ENCODE measurements at places on chromosomes 7 and 10.
A peak's percentile ranks its signal among the peaks of the same experiment; 100 is the strongest.

DNA sequence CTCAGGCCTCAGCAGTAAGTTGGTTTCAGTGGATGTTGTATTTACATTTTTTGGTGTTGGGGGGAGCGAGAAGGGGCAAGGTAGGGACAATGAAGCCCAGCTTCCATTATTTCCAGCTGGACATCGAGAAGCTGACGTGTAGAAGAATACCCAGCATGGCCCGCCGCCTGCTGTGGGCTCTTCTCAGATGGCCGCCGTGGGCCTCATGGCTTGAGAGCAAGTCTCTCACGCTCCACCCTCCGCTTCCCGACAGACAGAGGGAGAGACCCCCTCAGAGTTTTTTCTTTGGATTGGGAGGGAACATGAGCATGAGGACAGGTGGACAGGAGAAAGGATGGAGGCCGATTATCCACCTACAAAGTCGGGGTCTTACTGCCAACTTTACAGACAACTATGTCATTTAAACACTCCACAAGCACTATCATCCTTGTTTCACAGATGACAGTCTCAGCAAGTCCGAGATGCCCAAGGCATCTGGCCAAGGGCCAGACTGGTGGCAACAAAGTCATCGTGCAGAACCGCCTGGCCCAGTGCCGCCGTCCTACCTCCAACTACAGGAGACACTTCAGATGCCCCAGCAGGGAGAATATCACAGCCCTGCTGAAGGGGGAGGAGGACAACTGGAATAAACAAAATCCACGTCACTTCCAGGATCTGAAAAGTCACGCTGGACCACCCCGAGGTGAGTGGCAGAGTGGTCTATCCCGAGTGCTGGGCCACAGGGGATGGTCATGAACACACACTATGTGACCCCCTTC, 195.9 kb downstream of the DIP2C start:
- no peak for DNase-seq

- DNase-seq: peak; percentile 47
Measured at GRCh38 chr10:112115781-112116385, 67.7 kb downstream of the GPAM start.

GRCh38 chr7:131110297-131111080, 217.2 kb upstream of the MKLN1 start:
- DNase-seq: peak; percentile 25

- no peak for DNase-seq
Measured at GRCh38 chr10:129978980-129979379, 14.9 kb upstream of the EBF3 start.

- peak; percentile 56 for DNase-seq
Measured at GRCh38 chr7:50614721-50615518, 49.7 kb upstream of the DDC start.

- DNase-seq: no peak
Measured at GRCh38 chr10:127024685-127025435, 119.6 kb downstream of the DOCK1 start.

DNA sequence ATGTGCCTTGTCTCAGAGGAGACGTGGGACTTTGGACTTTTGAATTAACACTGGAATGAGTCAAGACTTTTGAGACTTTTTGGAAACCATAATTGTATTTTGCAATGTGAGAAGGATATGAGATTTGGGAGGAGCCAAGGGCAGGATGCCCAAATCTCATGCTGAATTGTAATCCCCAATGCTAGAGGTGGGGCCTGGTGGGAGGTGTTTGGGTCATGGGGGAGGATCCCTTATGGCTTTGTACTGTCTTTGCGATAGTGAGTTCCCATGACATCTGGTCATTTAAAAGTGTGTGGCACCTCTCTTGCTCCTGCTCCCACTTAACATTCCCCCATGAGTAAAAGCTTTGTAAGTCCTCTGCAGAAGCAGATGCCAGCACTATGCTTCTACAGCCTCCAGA, 39.2 kb downstream of the DNAJC9 start:
- no peak for DNase-seq

GRCh38 chr7:137935884-137936508, 65.9 kb downstream of the CREB3L2 start:
- DNase-seq: no peak

DNA sequence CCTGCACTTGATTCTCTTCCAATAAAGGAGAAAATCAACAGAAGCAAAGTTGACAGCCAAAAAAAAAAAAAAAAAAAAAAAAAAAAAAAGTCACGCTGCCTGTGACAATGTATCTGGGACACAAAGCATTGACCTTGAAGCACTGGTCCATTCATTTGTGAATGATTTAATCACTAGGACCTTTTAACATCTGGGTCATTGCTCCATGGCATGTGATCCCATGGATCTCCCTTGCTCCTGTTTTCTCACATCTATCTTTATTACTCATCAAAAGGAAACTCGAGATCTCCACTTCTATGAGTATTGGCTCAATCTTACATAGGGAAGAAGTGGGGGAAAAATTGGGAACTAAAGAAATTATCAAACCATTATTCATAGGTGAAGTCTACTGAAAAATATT, 89.6 kb upstream of the SMIM30 start:
- no peak for DNase-seq

- DNase-seq: no peak
Measured at GRCh38 chr7:5692112-5692844, 89.2 kb downstream of the RNF216 start.

DNA sequence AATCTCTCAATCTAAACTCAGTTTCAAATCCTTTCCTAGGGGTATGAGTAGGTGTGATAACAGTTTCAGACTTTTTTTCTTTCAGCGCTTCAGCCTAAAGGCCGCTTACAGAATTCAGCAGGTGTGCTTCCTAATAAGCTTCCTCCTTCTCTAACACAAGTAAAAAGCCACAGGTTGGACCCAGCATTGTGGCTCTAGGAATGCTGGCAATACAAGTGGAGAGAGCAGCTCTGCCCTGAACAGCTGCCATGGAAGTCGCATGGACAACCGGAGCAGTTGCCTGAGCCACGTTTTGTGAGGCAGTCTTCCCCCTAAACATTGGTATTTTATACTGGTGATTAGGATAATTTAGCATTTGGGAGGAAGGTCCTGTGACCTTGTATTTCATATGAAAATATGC, 83.5 kb downstream of the ST7 start:
- no peak for DNase-seq

- DNase-seq: no peak
Measured at GRCh38 chr7:146831875-146832274, 715.3 kb downstream of the CNTNAP2 start.

GRCh38 chr10:115118346-115118745, 25.2 kb downstream of the ATRNL1 start:
- DNase-seq: no peak

GRCh38 chr7:156768698-156769472, 124.1 kb downstream of the LMBR1 start:
- no peak for DNase-seq
